ENCODE measurements at places on chromosomes 2 and 18.

- H3K4me3 ChIP-seq = no peak overlapping the region
- no peaks in the 10 kb centered on the region for H3K27me3 ChIP-seq
- H3K27ac ChIP-seq = no peak overlapping the region
- no peak for DNase-seq
- no peaks in the 10 kb centered on the region for H3K36me3 ChIP-seq
These were observed 21.1 kb downstream of the ARHGAP15 start for GRCh38 chr2:143150287-143150686.

GRCh38 chr2:157334335-157334734 lies 8.7 kb upstream of the ERMN start:
- H3K36me3 ChIP-seq = no peaks in the 10 kb centered on the region
- H3K4me1 ChIP-seq = no peaks in the 10 kb centered on the region

- H3K27ac ChIP-seq = no peak overlapping the region
- H3K4me3 ChIP-seq = no peak overlapping the region
- no peaks in the 10 kb centered on the region for H3K36me3 ChIP-seq
- no peak for DNase-seq
These were observed 713.1 kb upstream of the SOX11 start for GRCh38 chr2:4979111-4979510.

GRCh38 chr2:30789670-30790210 lies 17.5 kb downstream of the CAPN13 start:
- no peak for DNase-seq
- peaks cover 6% of the 10 kb centered on the region for H3K4me1 ChIP-seq
- H3K4me3 ChIP-seq = no peak overlapping the region
- H3K27me3 ChIP-seq = peaks cover 3% of the 10 kb centered on the region
- no peak overlapping the region for H3K27ac ChIP-seq

GRCh38 chr2:14749884-14750283 lies 117.4 kb downstream of the LRATD1 start:
- no peaks in the 10 kb centered on the region for H3K36me3 ChIP-seq
- H3K4me3 ChIP-seq = no peak overlapping the region
- DNase-seq = no peak
- no peaks in the 10 kb centered on the region for H3K4me1 ChIP-seq
- H3K27me3 ChIP-seq = no peaks in the 10 kb centered on the region

DNA sequence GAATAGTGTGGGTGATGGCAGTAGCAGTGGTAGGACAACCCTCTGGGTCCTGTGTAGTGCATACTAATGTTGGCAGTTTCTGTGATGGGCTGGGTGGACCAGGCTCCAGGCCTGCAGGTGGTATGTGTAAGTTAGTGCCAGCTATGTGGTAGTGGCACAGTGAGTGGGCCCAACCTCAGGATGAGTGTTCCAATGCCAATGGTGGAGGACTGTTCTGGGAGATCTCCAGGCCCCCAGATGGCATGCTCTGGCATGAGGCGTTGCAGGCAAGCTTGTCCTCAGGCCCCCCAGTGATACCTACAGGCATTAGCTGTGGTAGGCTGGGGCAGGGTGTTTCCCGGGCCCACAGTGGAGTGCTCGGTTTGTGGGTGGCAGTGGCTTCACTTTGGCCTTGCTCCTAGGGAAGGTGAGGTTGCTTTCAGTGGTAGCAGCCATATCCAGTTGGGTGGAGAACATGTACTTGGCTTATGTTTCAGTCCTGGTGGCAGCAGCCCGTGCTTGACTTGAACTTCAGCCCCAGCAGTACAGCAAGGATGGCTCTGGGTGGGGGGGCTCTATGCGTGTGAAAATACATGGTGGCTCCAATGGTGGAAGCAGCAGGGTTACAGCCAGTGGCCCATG lies 32.4 kb downstream of the TEX51 start:
- H3K36me3 ChIP-seq = peaks cover 1% of the 10 kb centered on the region
- no peak for DNase-seq
- H3K27me3 ChIP-seq = peaks cover 4% of the 10 kb centered on the region
- no peak overlapping the region for H3K27ac ChIP-seq
- peaks cover 3% of the 10 kb centered on the region for H3K4me1 ChIP-seq

- H3K27ac ChIP-seq = no peak overlapping the region
- H3K4me3 ChIP-seq = no peak overlapping the region
- no peaks in the 10 kb centered on the region for H3K36me3 ChIP-seq
- H3K4me1 ChIP-seq = no peaks in the 10 kb centered on the region
These were observed 366.7 kb downstream of the LRATD1 start for GRCh38 chr2:14999114-14999661.

DNA sequence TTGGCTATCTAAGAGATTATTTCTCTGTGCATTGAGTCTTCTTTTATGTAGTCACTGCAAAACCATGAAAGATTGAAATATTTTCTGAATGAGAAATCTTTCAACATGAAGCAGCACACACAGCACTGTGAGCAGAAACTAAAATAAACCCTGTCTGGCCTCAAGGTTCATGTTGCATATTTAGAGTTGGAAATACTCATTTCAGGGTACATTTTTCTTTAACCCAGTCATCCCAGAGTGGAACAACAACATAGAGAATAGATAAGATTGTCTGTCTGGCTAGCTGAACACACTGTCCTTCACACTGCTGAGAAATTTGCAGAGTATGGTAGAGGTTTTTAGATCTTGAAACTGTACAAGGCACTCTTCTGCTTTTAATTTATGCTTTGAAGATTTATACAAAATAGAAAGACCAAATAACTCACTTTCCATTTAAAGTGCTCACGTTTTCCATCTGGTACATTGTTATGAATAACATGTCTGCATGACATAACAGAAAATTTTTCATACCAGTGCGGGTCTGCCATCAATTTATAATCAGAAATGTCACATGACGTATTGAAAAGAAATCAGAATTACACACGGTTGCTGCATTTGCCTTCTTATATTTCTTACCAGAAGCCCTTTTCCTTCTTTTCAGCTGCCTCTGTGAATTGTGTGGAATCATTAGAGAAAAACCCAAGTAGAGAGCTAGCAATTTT lies 25.0 kb upstream of the FN1 start:
- DNase-seq = no peak
- H3K4me3 ChIP-seq = no peak overlapping the region
- peak overlapping the region; percentile 27 for H3K27ac ChIP-seq
- no peaks in the 10 kb centered on the region for H3K36me3 ChIP-seq
- H3K4me1 ChIP-seq = peaks cover 9% of the 10 kb centered on the region

GRCh38 chr2:86275384-86275799 lies 62.0 kb downstream of the REEP1 start:
- H3K27me3 ChIP-seq = no peaks in the 10 kb centered on the region
- DNase-seq = no peak
- H3K27ac ChIP-seq = no peak overlapping the region
- H3K4me3 ChIP-seq = no peak overlapping the region
- no peaks in the 10 kb centered on the region for H3K4me1 ChIP-seq

- no peaks in the 10 kb centered on the region for H3K27me3 ChIP-seq
- H3K36me3 ChIP-seq = peaks cover 9% of the 10 kb centered on the region
- no peak overlapping the region for H3K27ac ChIP-seq
- H3K4me1 ChIP-seq = no peaks in the 10 kb centered on the region
- H3K4me3 ChIP-seq = no peak overlapping the region
These were observed 127.7 kb downstream of the DNAH6 start for GRCh38 chr2:84643991-84644390.

DNA sequence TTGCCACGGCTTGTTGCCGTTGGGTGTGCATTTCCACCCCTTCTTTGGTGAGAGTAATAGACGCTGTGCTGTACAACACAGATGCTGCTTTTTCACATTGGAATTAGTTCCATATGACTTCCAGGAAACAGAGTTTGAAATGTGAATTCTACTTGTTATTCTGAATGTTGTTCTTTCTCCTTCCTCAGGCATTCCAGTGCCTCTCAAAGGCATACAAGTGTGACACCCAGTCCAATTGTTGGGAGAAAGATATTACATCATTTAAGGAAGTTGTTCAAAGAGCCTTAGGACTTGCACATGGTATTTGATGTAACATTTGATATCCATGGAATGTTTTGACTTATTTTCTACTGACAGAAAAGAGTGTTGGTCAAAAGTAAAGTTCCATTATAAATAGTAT lies 134.4 kb upstream of the LTBP1 start:
- no peak overlapping the region for H3K4me3 ChIP-seq
- H3K27me3 ChIP-seq = no peaks in the 10 kb centered on the region
- H3K4me1 ChIP-seq = no peaks in the 10 kb centered on the region
- DNase-seq = no peak

GRCh38 chr2:26583381-26583911 lies 57.7 kb downstream of the CIB4 start:
- no peaks in the 10 kb centered on the region for H3K4me1 ChIP-seq
- no peaks in the 10 kb centered on the region for H3K36me3 ChIP-seq
- no peak overlapping the region for H3K4me3 ChIP-seq

- no peaks in the 10 kb centered on the region for H3K4me1 ChIP-seq
- peaks cover 14% of the 10 kb centered on the region for H3K36me3 ChIP-seq
- no peak overlapping the region for H3K27ac ChIP-seq
- no peak overlapping the region for H3K4me3 ChIP-seq
- H3K27me3 ChIP-seq = no peaks in the 10 kb centered on the region
These were observed 23.8 kb downstream of the MFSD6 start for GRCh38 chr2:190431907-190432306.

- no peak overlapping the region for H3K4me3 ChIP-seq
- no peak for DNase-seq
- peaks cover 35% of the 10 kb centered on the region for H3K36me3 ChIP-seq
- H3K27me3 ChIP-seq = no peaks in the 10 kb centered on the region
These were observed 29.6 kb downstream of the MREG start for GRCh38 chr2:215983581-215984351.

GRCh38 chr2:8004250-8004681 lies 677.6 kb upstream of the ID2 start:
- no peaks in the 10 kb centered on the region for H3K36me3 ChIP-seq
- no peaks in the 10 kb centered on the region for H3K27me3 ChIP-seq
- H3K4me1 ChIP-seq = peaks cover 3% of the 10 kb centered on the region
- no peak overlapping the region for H3K4me3 ChIP-seq
- no peak for DNase-seq

DNA sequence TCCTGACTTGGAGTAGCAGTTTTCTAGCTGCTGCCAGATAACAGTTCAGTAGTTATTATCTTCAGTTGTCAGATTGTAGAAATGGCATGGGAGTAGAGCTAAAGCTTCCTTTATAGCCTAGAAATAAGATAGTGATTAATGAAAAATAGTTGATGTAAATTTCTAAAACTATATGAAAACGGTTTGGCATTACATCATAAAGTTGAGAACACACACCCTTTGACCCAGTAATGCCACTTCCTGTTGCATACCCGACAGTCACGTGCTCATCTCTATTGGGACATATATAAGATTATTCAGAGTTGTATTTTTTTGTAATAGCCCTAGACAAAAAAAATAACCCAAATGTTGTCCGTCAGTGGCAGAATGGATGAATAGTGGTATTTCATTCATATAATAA lies 39.4 kb upstream of the ASB1 start:
- H3K27ac ChIP-seq = no peak overlapping the region
- DNase-seq = no peak
- H3K4me1 ChIP-seq = peaks cover 27% of the 10 kb centered on the region
- H3K36me3 ChIP-seq = peaks cover 16% of the 10 kb centered on the region

DNA sequence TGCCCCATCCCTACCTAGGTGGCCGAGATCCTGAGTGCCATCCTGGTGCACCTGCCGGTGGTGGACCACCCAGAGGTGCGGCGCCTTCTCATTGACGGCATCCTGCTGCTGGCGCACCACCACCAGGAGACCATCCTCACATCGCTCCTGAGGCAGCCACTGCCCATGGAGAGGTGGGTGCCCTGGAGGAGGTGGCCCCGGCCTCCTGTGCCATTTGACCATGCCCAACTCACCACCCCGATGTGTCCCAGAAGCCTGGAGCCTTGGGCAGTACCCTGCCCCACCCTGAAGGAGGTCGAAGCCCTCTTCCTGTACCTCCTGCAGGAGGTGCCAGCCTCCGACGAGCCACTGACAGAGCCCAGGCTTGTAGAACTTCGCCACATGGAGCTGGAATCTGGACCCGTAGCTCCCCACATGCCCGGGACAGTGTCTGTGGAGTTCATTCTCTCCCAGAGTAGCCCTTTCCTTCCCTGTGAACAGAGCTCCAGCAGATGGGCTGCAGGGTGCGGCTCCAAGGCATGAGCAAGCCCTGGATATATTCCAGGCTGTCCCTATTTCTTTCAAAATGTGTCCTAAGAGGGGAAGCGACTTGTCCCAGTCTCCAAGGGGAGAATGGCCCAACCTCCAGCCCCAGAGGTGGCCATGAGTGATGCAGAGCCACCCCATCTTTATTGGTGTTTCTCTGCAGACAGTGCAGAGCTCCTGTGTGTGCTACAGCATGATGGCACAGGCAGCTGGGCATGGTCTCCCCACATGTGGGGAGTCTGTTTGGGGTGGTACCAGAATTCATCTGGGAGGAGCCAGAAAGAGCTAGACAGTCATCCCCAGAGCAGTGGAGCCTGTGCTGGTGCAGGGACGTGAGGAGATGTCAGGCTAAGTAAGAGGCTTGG lies 34.2 kb downstream of the HJURP start:
- H3K4me1 ChIP-seq = no peaks in the 10 kb centered on the region
- DNase-seq = no peak
- H3K36me3 ChIP-seq = no peaks in the 10 kb centered on the region
- no peak overlapping the region for H3K4me3 ChIP-seq

DNA sequence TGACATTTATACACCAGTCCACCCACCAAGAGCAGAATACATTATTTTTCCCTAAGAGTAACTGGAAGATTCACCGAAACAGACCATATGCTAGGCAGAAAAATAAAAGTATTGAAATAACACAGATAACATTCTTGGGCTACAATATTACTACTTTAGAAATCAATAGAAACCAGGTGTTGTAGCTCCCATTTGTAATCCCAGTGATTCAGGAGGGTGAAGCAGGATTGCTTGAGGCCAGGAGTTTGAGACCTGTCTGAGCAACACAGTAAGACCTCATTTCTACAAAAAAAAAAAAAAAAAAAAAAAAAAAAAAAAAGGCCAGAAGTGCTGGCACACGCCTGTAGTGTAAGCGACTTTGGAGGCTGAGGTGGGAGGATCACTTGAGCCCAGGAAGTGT lies 9.6 kb downstream of the ICA1L start:
- H3K27ac ChIP-seq = no peak overlapping the region
- H3K36me3 ChIP-seq = peaks cover 3% of the 10 kb centered on the region
- H3K4me1 ChIP-seq = no peaks in the 10 kb centered on the region
- no peak overlapping the region for H3K4me3 ChIP-seq
- no peak for DNase-seq

GRCh38 chr2:98899041-98899702 lies 36.9 kb downstream of the CRACDL start:
- no peaks in the 10 kb centered on the region for H3K36me3 ChIP-seq
- H3K4me3 ChIP-seq = no peak overlapping the region
- peaks cover 7% of the 10 kb centered on the region for H3K4me1 ChIP-seq
- H3K27me3 ChIP-seq = peaks cover 5% of the 10 kb centered on the region
- no peak for DNase-seq
- no peak overlapping the region for H3K27ac ChIP-seq

DNA sequence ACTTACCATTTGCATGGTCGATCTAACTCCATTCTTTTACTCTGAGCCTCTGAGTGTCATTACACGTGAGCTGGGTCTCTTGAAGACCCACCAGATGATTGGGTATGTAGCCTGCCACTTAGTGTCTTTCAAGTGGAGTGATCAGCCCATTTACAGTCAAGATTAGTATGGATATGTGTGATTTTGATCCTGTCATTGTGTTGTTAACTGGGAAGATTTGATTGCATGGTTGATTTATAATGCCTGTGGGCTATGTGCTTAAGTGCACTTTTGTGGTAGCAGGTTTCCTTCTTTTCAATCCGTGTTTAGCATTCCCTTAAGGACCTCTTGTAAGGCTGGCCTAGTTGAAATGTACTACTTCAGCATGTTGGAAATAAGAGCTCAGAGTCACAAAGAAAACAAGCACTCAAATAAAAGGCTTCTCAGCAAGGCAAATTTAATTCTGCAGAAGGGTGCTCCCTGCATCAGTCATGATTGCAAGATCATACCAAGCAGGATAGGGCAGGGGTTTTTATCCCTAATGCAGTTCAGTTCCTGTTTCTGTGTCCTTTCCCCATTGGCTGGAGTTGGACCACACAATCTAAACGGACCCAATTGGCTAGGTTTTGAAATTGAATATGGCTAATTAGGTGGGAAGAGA lies 230.7 kb upstream of the SYT4 start:
- no peaks in the 10 kb centered on the region for H3K27me3 ChIP-seq
- no peaks in the 10 kb centered on the region for H3K36me3 ChIP-seq
- no peak for DNase-seq
- no peak overlapping the region for H3K4me3 ChIP-seq
- H3K4me1 ChIP-seq = no peaks in the 10 kb centered on the region

Data from progenitor cell of endocrine pancreas (in vitro differentiated cells).